ENCODE measurements at places on chromosomes 4 and X.

- H3K27me3 ChIP-seq: peaks cover 15% of the 10 kb centered on the region
- no peak within 1 kb of the TSS for H3K27ac ChIP-seq
- peak within 1 kb of the TSS; percentile 31 for H3K4me3 ChIP-seq
- H3K4me1 ChIP-seq: 0 out of 2 replicates have a peak, but pooled peaks cover 6% of the 10 kb centered on the region
- H3K36me3 ChIP-seq: no peaks in the 10 kb centered on the region
These were observed at the start of gene ERVMER34-1 for GRCh38 chr4:52750819-52751486. TSS of gene ERVMER34-1 (minus strand) at chr4:52751425. CDS start at chr4:52745520, 5,905 bp downstream.

DNA sequence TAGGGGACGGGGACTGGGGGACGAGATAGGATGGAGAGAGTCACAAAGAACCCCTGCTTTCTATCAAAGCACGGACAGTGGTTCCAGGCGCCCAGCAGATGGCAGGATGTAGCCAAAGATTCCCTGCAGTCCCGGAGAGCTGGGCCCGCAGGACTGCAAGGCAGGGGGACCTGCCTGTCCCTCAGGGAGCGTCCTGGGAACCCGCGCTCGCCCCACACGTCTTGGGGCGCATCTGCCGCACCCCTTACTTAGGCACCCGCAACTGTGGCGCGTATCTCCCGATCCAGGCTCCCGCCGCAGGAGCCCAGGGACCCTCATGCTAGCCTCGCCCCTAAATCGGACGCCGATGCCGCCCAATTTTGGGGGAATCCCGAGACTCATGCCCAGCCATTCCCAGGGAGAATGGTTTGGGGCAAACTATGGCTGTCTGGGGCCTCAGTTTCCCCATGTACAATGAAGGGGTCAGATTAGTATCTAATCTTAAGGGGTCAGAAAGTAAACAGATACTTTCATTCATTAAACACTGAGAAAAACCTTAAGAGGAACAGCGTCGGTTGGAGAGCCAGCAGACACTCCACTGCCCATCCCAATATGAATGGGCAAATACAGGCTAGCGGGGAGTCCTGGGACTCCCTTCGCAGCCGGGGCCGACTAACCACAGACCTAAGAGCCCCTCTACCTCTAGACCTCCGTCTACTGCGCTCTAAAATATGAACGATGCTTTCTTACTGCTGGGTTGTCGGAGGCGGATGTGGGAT is 581 bp upstream of the STK32B start:
- peaks cover 5% of the 10 kb centered on the region for H3K27me3 ChIP-seq
- peak; percentile 46 for DNase-seq
- H3K27ac ChIP-seq: no peak overlapping the region
- H3K4me3 ChIP-seq: no peak overlapping the region

DNA sequence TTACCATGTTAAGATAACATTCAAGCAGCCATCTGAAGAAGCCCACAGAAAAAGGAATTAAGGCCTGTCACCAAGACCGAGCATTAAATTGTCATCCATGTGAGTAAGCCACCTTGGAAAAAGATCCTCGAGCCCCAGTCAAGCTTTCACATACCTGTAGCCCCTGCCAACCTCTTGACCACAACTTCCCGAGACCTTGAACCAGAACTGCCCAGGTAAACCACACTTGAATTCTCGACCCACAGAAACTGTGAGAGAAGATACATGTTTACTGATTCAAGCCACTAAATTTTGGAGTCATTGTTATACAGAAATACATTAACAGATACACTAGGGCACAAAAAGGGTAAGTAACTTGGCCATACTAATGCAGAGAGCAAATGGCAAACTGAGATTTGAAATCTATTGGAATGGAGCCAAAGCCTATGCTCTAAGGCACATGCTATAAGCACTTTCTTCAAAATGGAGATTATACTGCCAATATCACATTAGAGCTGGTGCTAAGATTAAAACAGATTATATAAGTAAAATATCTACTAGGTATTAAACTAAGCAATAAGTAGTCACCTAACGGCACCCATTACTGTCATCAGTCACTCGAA is 49.5 kb downstream of the FAM13A start:
- no peak for DNase-seq
- H3K4me1 ChIP-seq: peaks cover 54% of the 10 kb centered on the region
- H3K27ac ChIP-seq: no peak overlapping the region

DNA sequence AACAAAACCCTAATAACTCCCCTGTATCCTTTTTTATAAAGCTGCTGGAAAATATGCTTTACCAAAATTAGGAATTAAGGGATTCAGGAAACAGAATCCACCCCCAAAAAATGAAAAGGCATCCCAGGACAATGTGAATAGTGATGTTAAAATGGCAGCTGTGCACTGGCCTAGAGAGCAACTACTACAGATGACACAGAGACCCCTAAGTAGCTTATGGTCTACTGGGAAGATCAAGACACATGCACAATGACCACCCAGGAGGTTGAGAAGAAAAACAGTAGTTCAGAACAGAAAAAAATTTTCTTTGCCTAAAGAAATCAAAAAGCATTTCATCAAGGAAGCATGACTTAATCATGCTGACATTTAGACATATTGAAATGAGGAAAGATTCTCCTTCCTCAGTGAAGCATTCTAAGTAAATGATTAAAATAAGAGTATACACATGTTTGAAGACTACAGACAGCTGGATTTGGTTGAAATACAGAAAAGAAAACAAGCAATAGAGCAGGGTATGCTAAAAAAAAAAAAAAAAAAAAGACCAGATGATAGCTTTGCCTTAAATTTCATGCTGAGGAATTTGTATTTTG is 117.3 kb downstream of the WDFY3 start:
- no peak overlapping the region for H3K27ac ChIP-seq
- no peak for DNase-seq
- peaks cover 35% of the 10 kb centered on the region for H3K36me3 ChIP-seq
- H3K27me3 ChIP-seq: no peaks in the 10 kb centered on the region
- H3K4me3 ChIP-seq: no peak overlapping the region
- peaks cover 8% of the 10 kb centered on the region for H3K4me1 ChIP-seq

GRCh38 chrX:3768881-3769280 is 55.4 kb upstream of the PRKX start:
- no peaks in the 10 kb centered on the region for H3K36me3 ChIP-seq
- H3K4me3 ChIP-seq: no peak overlapping the region
- no peaks in the 10 kb centered on the region for H3K4me1 ChIP-seq
- H3K27me3 ChIP-seq: no peaks in the 10 kb centered on the region
- no peak for DNase-seq

DNA sequence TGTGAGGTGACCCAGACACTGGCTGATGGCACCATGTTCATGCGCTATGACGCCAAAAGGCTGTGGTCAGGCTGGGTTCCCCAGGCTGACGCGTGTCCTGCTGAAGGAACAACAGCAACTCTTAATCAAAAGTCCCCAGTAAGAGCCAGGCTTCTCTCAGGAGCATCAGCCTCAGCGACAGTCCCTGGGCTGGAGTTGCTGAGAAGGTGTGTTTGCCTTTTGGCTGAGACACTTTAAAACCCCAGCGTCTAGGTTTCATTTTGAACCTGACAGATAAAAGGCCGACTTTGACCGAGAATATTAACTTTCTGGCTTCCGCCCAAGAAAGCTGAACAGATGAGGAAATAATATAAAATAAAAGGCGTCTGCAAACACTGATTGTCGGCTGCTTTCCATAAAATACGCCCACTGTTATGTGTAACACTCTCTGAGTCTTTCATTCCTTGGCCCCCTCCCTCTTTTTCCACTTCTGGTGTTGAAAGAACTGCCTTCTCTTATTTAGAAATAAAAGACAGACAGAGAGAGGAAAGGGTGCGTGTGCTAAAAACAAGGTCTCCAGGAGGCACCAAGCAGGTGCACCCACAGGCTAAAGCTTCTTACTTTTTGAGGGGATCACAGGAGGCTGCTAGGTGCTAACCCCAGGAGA is 373.6 kb downstream of the MID1IP1 start:
- no peaks in the 10 kb centered on the region for H3K36me3 ChIP-seq
- no peaks in the 10 kb centered on the region for H3K4me1 ChIP-seq
- no peak overlapping the region for H3K4me3 ChIP-seq
- H3K27ac ChIP-seq: no peak overlapping the region
- no peaks in the 10 kb centered on the region for H3K27me3 ChIP-seq

DNA sequence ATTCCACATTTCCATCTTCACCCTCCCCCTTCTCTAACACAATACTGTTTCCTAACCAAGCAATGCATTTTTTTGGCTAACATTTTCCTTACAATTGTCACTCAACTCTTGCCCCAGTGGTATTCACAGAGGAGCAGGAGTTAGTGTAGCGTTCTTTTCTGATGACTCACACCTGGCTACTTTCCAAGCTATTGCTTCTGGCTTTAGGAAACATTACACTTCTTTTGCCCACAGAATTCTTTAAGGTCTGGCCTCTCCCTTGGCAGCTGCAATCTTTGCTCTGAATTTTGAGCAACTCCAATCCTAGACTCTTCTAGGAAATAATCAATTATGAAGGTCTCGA is 27.5 kb upstream of the PDGFC start:
- no peaks in the 10 kb centered on the region for H3K36me3 ChIP-seq
- no peak overlapping the region for H3K27ac ChIP-seq
- no peak overlapping the region for H3K4me3 ChIP-seq
- peak; percentile 79 for DNase-seq
- no peaks in the 10 kb centered on the region for H3K27me3 ChIP-seq
- peaks cover 9% of the 10 kb centered on the region for H3K4me1 ChIP-seq

GRCh38 chr4:6349896-6350603 is 80.4 kb downstream of the WFS1 start:
- no peaks in the 10 kb centered on the region for H3K36me3 ChIP-seq
- no peak overlapping the region for H3K4me3 ChIP-seq
- H3K27me3 ChIP-seq: peaks cover 15% of the 10 kb centered on the region
- no peaks in the 10 kb centered on the region for H3K4me1 ChIP-seq
- no peak overlapping the region for H3K27ac ChIP-seq
- DNase-seq: no peak

GRCh38 chr4:171025343-171025742 is 787.9 kb upstream of the GALNTL6 start:
- H3K36me3 ChIP-seq: no peaks in the 10 kb centered on the region
- no peak for DNase-seq
- no peak overlapping the region for H3K27ac ChIP-seq
- H3K4me1 ChIP-seq: no peaks in the 10 kb centered on the region
- H3K4me3 ChIP-seq: no peak overlapping the region
- H3K27me3 ChIP-seq: no peaks in the 10 kb centered on the region

DNA sequence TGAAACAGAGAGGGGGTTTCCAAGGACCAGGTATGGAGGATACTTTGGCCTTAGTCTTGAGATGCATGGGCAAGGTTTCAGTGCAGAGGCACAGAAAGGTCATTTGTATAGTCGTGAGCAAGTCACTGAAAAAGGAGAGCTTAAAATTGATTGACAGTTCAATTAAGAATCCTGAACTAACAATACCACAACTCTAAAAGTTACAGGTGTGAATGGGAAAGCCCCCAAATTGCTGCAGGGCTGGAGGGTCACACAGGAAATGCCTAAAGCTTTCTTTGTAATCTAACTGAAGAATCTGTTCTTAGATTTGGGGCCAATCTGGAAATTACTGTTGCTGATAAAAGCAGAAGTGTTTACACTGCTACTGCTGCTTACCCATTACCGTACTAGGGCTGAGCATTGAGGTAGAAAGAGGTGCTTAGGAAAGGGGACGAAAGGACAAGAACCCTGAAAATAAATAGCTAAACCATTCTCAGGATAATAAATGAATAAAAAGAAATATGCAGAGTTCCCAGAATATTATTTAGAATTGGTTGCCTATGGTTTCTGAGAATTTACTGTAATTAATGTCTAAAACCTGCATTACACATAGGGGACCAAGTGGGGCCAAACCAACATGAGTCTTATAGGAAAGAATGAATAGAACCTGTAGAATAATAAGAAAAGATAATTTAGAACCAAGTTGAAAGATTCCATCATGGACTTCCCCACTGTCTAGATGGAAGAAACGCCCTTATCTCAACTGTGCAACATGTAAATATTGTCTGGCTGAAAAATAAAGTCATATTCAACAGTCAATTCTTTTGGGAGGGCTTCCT is 91.9 kb upstream of the PPP1R2C start:
- H3K36me3 ChIP-seq: no peaks in the 10 kb centered on the region
- no peak overlapping the region for H3K27ac ChIP-seq
- H3K27me3 ChIP-seq: no peaks in the 10 kb centered on the region
- H3K4me3 ChIP-seq: no peak overlapping the region

DNA sequence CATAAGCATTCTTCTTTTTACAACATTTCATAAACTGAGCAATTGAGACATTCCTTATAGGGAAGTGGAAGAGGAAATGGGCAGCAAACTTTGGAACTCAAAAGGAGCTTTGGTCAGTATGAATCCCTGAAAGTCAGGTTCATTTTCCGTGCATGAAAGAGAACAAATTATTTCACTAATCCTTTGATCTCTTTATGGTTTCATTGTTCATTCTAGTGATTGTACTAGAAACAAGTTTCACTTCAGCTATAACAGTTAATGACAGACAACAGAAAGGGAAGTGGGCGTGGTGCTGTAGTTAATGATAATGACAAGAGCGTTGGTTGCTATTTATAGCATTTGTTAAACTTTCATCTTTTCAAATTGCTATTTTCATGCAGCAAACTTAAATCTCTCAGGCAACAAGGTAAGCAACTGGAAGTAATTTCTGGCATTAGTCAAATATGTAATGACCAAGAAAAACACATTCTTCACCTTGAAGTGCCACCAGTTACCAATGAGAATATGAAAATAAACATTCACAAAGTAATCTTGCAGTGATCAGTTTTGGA is 98.4 kb downstream of the AREG start:
- no peak overlapping the region for H3K4me3 ChIP-seq
- H3K36me3 ChIP-seq: no peaks in the 10 kb centered on the region
- H3K27ac ChIP-seq: no peak overlapping the region
- H3K27me3 ChIP-seq: no peaks in the 10 kb centered on the region
- H3K4me1 ChIP-seq: peaks cover 23% of the 10 kb centered on the region
- no peak for DNase-seq
